GM10248 (cell line): ENCODE measurements at places on chromosomes 3 and 15.

DNA sequence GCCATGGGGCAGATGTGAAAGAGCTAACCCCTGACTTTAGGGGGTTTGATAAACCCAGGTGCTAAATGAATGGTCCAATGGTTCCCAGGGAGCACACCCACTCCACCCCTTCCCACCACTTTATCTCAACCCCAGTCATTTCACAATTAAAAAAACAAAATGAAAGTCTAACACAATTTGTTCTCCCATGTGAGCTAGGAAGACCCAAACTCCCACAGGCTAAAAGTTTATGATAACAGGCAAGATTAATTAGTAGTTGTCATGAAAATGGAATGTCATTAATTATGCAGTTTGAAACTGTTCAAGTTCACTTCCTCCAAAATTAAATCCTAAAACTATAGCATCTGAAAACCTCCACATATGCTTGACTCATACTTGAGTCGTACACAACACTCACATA lies 63.3 kb upstream of the TPM1 start:
- no peak for DNase-seq

- DNase-seq: no peak
Measured at GRCh38 chr15:59131456-59131855, 26.5 kb downstream of the CCNB2 start.

- no peak for DNase-seq
Measured at GRCh38 chr3:74393426-74393825, 221.0 kb downstream of the CNTN3 start.

DNA sequence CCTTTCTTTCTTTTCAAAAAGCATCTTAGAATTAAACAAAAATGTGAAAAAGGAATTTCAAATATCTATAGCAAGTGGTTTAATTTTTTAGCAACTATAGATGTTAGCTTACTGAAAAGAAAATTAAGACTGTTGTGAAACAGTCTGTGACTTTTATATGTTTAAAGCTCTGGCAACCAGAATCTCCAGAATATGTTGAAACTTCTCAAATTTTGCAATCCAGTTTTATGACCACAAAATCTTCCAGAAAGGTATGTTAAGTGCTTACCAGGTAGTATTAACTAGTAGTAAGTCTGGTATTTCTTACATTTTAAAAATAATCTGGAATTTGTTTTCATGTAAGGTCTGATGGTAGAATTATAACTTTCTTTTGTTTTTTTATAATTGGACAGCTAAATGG lies 235.0 kb downstream of the SLC9A9 start:
- DNase-seq: no peak
